ENCODE measurements at places on chromosomes 12 and 14.

DNA sequence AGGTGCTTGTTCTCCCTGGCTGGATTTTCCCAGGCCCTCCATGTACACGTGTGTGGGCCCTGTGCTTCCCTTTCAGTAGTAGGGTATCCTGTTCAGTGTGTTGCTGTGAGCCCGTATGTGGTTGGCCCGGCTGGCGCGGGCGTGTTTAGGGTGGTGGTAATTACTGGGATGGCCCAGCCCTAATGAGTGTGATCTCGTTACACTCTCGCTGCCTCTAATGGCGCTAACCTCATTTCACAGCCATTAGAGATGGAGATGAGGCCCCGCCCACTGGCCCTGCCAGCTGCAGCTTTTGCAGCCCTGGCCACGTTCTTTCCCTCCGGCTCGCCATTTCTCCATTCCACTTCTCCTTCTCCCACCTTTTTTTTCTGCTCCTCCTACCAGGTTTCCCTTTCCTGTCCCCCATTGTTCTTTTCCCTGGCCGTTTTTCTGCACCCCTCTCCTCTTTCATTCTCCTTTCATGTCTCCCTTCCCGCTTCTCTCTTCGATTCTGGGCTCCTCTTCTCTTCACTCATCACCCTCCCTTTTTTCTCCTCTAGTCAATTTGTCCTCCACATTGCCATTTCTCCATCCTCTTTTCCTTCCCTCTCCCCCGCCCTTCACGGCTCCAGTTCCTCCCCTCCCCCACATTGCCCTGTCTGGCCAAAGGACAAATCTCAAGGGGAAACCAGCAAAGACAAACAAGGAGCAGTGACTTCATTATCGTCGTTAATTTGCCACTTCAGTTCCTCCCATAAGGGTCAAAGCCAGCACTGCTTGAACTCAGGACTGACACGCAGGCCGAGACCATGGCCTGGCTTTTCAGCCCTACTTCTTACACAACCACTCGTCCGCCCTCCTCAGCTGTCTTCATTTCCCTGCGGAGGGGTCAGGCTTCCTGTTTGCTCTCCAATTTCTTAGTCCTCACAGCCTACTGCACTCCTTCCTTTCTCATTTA, 6.8 kb downstream of the ZFHX2 start:
- DNase-seq = no peak

DNA sequence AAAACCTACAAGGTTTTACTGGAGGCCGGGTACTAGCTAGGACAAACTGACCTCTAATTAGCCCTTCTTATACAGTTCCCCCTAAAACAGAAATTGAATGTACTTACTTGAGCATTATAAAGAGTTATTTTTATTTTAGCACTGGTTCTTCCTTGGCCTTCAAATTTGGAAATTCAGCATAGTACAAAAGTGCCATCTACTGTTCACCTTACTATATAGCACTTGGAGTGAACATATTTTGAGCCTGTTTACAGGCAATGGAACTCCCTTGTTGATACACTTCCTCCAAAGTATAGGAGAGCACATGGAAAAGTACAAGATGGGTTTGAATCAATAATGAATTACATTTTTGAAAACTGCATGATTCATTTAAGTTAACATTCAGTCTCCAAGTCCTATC, 3.9 kb upstream of the POC1B start:
- no peak for DNase-seq

DNA sequence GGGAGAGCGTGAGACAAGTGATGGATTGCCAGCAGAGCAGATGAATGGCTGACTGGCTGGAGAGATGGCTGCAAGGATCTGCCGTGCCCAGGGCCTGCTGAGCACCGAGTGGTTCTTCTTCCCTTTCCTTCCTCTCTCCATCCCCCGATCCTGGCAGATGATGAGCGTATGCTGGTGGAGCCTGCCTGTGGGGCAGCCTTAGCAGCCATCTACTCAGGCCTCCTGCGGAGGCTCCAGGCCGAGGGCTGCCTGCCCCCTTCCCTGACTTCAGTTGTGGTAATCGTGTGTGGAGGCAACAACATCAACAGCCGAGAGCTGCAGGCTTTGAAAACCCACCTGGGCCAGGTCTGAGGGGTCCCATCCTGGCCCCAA, 15.5 kb downstream of the SDSL start:
- no peak for DNase-seq

- DNase-seq = no peak
Measured at GRCh38 chr12:119229837-119230236, 51.1 kb downstream of the HSPB8 start.

- DNase-seq = no peak
Measured at GRCh38 chr12:89029961-89030360, 322.3 kb downstream of the DUSP6 start.

DNA sequence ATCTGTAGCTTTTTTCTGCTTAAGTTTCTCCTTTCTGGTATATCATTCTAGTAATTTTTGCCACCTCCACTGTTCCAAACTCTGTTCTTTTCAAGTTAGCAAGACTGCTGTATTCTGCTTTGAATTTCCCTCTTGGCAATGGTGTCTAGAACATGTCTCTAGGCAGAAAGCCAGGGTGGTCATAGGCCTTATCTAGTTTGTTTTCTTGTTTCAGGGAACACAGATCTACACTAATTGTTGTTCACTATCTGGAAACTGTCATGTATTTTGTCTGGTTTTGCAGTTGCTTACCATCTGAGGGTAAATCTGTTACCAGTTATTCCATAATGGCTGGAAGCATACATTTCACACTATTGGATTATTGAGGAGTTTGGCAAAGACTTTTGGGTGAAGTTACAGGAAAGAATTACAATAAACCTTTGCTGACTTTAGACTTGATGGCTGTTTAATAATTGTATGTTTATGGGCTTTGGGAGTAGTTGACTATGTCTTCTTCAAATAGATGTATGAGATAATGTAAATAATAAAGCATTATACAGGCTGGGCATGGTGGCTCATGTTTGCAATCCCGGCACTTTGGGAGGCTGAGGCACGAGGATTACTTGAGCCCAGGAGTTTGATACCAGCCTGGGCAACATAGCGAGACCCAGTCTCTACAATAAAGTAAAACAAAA, 41.4 kb downstream of the FUT8 start:
- DNase-seq = no peak

DNA sequence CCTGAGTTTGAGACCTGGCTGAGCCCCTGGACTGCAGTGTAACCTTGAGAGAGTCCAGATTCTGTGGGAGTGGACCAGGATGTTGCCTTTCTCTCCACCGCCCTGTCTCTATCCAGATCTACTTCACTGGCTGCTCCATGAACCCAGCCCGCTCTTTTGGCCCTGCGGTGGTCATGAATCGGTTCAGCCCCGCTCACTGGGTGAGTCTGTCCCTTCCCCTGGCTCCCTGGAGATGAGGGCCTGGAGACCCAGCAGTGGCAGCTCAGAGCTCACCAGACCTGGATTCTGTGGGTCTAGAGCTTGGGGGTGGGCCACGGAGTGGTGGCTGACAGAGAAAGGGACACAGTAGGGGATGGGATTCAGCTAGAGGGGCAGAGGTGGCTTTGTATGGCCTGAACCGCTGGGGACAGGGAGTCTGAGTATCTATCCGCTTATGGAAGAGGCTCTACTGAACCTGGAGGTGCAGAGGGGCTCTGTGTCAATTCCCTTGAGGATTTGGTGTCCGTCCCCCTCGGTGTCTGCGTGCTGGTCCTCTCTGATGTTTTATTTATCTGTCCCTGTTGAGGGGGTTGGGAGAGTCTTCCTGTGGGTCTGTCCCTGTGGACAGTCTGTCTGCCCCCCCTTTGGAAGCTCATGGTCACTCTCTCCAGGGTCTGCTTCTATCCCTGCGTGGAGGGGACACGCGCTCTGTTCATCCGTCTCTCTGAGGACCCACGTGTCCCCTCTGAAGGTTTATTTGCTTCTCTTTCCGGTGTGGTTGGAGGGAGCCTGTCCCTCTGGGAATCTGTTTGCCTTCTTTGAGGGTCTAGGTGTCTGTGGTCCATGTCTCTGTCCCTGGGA, 2.5 kb downstream of the AQP5 start:
- DNase-seq = no peak

- no peak for DNase-seq
Measured at GRCh38 chr12:30191696-30192455, 408.1 kb upstream of the TMTC1 start.

DNA sequence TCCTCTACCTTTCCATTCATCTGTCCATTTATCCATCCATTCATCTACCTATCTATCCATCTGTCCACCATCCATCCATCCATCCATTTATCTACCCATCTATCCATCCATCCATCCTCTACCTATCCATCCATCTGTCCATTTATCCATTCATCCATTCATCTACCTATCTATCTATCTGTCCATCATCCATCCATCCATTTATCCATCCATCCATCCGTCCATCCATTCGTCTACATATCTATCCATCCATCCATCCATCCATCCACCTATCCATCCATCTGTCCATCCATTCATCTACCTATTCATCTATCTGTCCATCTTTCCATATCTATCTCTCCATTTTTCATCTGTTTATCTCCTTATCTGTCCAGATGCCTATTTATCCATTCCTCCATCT, 21.0 kb downstream of the CABP1 start:
- no peak for DNase-seq
